ENCODE measurements at places on chromosomes 2 and 18. TPM values are rescaled to one million over a fixed set of nuclear protein-coding genes. Genes with fewer than 3 reads are reported as not detected.

STON1 gene
- total RNA-seq = 3.3 TPM

PROC gene
- 0.76 TPM for total RNA-seq

- H3K4me3 ChIP-seq = no peak overlapping the region
- peaks cover 2% of the 10 kb centered on the region for H3K27me3 ChIP-seq
- no peak for DNase-seq
These were observed 23.9 kb downstream of the COL4A3 start for GRCh38 chr2:227188292-227188691.

DNA sequence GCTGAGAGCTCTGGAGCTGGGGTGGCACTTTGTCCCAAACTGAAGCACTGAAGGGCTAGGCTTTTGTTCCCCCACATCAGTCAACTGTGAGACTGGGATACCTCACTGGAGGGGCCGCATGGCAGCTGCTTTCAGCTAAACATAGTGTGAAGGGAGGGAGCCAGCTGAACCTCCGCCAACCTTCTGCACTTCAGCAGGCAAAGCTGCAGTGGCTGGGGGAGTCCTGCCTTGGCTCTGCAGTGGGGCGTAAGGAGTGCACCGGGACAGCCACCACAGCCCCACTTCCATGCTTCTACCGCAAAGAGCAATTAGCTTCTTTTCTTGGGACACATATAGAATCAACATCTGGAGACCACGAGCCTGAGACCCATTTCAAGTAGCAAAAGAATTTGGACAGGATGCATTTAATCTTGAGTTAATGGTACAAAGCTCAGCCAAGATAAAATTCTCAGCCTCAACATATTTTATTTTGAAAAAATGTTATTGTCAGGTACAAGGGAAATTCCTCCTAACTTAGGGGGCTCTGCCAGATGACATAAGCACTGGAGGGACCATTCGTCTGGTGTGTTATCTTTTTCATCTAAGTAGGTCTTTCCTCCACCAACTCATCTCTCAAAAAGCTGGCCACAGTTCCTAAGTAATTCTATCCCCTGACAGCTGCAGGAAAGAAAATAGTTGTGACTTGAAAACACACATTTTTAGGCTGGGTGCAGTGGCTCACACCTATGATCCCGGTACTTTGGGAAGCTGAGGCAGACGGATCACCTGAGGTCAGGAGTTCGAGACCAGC lies 25.6 kb upstream of the MYCN start:
- no peaks in the 10 kb centered on the region for H3K4me1 ChIP-seq
- H3K27me3 ChIP-seq = no peaks in the 10 kb centered on the region
- H3K27ac ChIP-seq = no peak overlapping the region
- H3K36me3 ChIP-seq = no peaks in the 10 kb centered on the region

- H3K4me3 ChIP-seq = no peak overlapping the region
- H3K4me1 ChIP-seq = peaks cover 3% of the 10 kb centered on the region
- H3K36me3 ChIP-seq = no peaks in the 10 kb centered on the region
- DNase-seq = no peak
These were observed 17.2 kb downstream of the SNORC start for GRCh38 chr2:232887171-232887850.

DNA sequence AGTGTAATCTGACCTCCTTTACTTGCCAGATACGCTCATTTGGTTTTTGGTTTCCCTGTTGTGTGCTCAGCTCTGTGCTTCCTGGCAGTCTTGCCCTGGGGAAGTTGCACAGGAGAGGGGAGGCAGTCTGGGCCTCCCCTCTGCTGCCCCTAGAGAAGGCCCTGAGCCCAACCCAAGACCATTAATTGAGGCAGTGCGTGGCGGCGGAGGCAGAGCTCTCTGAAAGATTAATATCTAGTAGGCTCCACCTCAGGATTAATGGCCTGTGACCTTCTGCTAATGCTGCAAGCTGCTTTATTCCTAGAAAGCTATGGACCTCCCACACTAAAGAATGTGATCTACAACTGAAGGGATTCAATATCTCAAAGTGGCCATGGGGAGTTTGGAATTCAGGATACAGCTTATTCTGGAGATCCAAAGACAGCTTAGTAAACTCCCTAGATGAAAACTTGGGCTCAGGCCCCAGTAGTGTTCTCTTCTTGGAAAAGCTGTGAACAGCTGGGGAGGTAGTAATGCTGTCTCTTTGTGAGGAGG lies 41.4 kb upstream of the MAPRE2 start:
- no peak overlapping the region for H3K27ac ChIP-seq
- H3K36me3 ChIP-seq = no peaks in the 10 kb centered on the region
- H3K4me3 ChIP-seq = no peak overlapping the region

HOXD4 gene
- not detected for total RNA-seq

GRCh38 chr2:60414495-60415138 lies 138.8 kb downstream of the BCL11A start:
- no peaks in the 10 kb centered on the region for H3K27me3 ChIP-seq
- H3K27ac ChIP-seq = no peak overlapping the region
- H3K4me1 ChIP-seq = peaks cover 5% of the 10 kb centered on the region
- no peaks in the 10 kb centered on the region for H3K36me3 ChIP-seq
- no peak overlapping the region for H3K4me3 ChIP-seq
- DNase-seq = no peak

- H3K4me3 ChIP-seq = no peak overlapping the region
- no peaks in the 10 kb centered on the region for H3K36me3 ChIP-seq
- no peaks in the 10 kb centered on the region for H3K27me3 ChIP-seq
- DNase-seq = no peak
- no peaks in the 10 kb centered on the region for H3K4me1 ChIP-seq
These were observed 11.7 kb downstream of the EFHD1 start for GRCh38 chr2:232645061-232645460.

TSPYL6 gene
- not detected for total RNA-seq

GRCh38 chr18:28801876-28802275 lies 624.9 kb upstream of the CDH2 start:
- no peak overlapping the region for H3K27ac ChIP-seq
- no peak overlapping the region for H3K4me3 ChIP-seq
- H3K4me1 ChIP-seq = no peaks in the 10 kb centered on the region
- H3K27me3 ChIP-seq = no peaks in the 10 kb centered on the region
- DNase-seq = no peak
- H3K36me3 ChIP-seq = no peaks in the 10 kb centered on the region

SULT1C4 gene
- total RNA-seq = not detected

DNA sequence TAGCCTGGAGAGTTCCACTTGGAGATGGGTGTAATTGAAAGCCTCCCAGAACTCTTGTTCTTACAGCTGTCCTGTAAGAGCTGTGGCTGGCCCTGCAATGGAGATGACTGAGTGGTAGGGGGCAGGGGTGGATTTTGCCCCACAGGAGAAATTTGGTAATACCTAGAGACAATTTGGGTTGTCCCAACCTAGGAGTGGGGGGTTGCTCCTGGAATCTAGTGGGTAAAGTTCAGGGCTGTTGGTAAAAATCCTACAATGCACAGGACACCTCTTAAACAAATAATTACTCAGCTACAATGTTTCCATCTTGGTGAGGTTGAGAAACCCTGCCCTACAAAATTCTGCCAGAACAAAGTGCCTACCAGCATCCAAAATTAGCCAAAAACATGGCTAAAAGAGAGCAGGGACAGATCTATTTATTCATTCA lies 181.1 kb upstream of the SH3BP4 start:
- H3K4me1 ChIP-seq = no peaks in the 10 kb centered on the region
- peaks cover 40% of the 10 kb centered on the region for H3K27me3 ChIP-seq
- DNase-seq = no peak
- H3K27ac ChIP-seq = no peak overlapping the region
- no peak overlapping the region for H3K4me3 ChIP-seq

EFEMP1 gene
- total RNA-seq = 0.30 TPM

- DNase-seq = no peak
- no peaks in the 10 kb centered on the region for H3K4me1 ChIP-seq
These were observed 63.5 kb downstream of the CNTNAP5 start for GRCh38 chr2:124088616-124089015.

KYNU gene
- 0.30 TPM for total RNA-seq

- DNase-seq = no peak
- H3K4me3 ChIP-seq = no peak overlapping the region
- H3K27me3 ChIP-seq = no peaks in the 10 kb centered on the region
- peak overlapping the region; percentile 77 for H3K27ac ChIP-seq
- H3K4me1 ChIP-seq = peaks cover 30% of the 10 kb centered on the region
- peaks cover 5% of the 10 kb centered on the region for H3K36me3 ChIP-seq
These were observed 36.1 kb downstream of the ZNF407 start for GRCh38 chr18:74633652-74634352.

DNA sequence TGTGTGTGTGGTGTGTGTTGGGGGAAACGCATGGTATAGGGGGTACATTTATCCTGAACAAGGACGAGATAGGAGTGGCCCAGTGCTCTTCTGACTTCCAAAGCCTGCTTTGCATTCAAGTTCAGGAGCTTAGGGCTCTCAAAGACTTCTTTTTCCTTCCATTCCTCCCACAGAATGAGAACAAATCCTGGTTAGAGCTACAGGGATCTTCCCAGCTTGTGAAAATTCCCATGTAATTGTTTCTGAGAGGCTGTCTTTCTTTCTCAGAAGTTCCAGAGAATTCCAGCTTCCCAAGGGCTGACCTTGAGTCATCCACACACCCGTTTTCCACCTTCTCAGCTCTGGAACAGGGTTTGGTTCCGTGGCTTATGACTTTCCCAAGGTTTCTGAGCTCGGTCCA lies 38.9 kb downstream of the FASTKD2 start:
- no peak overlapping the region for H3K4me3 ChIP-seq
- no peak for DNase-seq
- H3K27me3 ChIP-seq = no peaks in the 10 kb centered on the region

PPP4R3B gene
- total RNA-seq = 87.8 TPM

C2orf78 gene
- not detected for total RNA-seq

DNA sequence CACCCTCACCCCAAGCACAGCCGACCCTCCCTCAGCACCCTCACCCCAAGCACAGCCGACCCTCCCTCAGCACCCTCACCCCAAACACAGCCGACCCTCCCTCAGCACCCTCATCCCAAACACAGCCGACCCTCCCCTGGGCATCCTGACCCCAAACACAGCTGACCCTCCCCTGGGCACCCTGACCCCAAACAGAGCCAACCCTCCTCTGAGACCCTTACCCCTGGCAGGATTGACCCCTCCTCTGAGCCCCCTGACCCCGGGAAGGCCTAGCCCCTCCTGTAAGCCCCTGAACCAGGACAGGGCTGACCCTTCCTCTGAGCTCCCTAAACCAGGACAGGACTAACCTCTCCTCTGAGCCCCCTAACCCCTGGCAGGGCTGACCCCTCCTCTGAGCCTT lies 84.4 kb upstream of the RAB6C start:
- H3K36me3 ChIP-seq = no peaks in the 10 kb centered on the region
- no peak overlapping the region for H3K27ac ChIP-seq
- no peaks in the 10 kb centered on the region for H3K4me1 ChIP-seq
- H3K27me3 ChIP-seq = peaks cover 30% of the 10 kb centered on the region

RBKS gene
- 6.1 TPM for total RNA-seq

DNA sequence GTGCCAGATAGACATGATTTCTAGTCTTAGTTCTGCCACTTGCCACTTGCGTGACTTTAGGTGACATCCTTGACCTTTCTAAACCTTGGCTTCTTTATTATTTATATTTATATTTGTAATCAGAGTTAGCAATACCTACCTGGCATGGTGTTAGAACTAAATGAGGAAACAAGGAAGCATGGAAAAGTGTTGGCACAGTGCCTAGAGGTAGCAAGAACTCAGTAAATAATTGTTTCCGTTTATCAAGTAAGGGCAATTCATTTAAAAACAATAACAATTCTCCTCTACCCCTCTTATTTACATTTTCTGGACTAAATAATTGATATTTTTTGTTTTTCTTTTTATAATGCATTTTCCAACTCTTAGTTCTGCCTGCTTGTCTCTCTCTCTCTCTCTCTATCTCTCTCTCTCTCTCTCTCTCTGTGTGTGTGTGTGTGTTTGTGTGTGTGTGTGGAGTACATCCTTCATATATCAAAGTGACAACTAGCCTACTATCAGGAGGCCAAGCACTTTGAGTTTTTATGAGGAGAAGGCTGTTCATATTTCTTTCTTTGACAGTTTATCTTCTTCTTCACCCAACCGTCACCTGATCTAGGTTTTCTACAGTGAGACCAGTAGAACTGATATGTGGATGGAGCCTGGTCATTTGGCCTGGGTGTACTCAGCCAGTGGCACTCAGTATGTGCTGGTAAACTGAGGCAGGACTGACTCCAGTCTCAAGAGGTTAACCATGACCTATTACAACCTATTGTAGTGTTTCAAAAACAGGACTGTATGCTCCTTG lies 134.5 kb downstream of the LRRTM1 start:
- no peak overlapping the region for H3K27ac ChIP-seq
- no peaks in the 10 kb centered on the region for H3K36me3 ChIP-seq
- no peak for DNase-seq
- H3K27me3 ChIP-seq = no peaks in the 10 kb centered on the region

DNA sequence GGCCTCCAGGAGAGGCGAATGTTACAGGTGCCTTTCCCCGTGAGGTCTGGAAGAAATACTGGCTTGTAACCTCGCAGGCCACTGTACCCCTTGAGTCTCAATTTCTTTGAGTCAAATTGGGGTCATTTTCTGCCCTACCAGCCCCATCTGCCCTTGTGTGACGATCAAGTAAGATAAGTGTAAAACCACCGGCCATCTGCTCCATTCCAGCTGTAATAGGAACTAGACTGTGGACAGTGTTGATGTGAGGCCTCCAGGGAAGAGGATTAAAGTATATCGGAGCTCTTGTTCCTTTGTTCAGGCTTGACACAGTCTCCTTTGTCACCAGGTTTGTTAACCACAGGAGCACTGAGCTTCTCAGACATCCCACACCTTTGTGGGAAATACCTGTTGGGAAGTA lies 65.6 kb downstream of the MRPS9 start:
- no peak overlapping the region for H3K4me3 ChIP-seq
- no peaks in the 10 kb centered on the region for H3K4me1 ChIP-seq
- no peak for DNase-seq
- H3K27ac ChIP-seq = no peak overlapping the region
- peaks cover 23% of the 10 kb centered on the region for H3K36me3 ChIP-seq

CRYGC gene
- total RNA-seq = not detected

DNA sequence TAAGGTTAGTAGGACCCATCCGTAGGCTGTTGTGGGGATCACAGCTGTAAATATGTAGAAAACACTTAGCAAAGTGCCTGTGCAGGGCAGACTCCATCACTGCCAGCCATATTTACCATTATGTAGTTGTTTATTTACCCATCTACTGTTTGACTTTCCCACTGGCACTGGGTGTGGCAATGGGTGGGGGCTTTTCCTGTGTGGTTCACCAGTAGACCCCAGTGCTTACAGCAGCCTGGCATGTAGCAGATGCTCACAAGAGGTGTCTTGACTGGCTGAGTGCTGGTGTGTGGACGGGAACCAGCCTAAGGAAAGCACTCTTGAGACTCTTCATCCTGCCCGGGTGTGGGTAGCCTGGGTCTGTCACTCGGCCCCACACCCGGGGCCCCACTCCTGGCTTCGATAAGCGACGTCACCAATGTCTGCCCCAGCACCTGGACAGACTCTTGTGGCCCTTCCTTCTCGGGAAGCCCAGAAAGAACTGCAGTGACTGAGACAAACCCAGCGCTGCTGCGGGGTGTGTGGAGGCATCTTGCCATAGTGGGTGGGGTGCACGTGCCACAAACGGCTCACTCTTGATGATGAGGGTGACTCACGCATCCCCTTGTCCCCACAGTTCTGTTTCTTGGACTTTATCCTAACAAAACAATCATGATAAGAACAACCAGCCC lies 78.3 kb downstream of the HDAC4 start:
- peak; percentile 54 for DNase-seq
- H3K4me3 ChIP-seq = no peak overlapping the region
- H3K4me1 ChIP-seq = peaks cover 67% of the 10 kb centered on the region
- no peaks in the 10 kb centered on the region for H3K36me3 ChIP-seq
- peak overlapping the region; percentile 88 for H3K27ac ChIP-seq
- no peaks in the 10 kb centered on the region for H3K27me3 ChIP-seq

CAPN10 gene
- 107 TPM for total RNA-seq

GRCh38 chr2:111900859-111901258 lies 2.5 kb downstream of the MERTK start:
- DNase-seq = no peak
- peaks cover 42% of the 10 kb centered on the region for H3K27me3 ChIP-seq
- no peak overlapping the region for H3K4me3 ChIP-seq
- H3K36me3 ChIP-seq = no peaks in the 10 kb centered on the region
- peaks cover 20% of the 10 kb centered on the region for H3K4me1 ChIP-seq

PPP3R1 gene
- total RNA-seq = 55.6 TPM

All from T-cell (primary cell).